ENCODE measurements at places on chromosomes 5 and 9.
A peak's percentile ranks its signal among the peaks of the same experiment; 100 is the strongest.

- peak; percentile 59 for DNase-seq
- H3K27me3 ChIP-seq, result no peaks in the 10 kb centered on the region
- H3K27ac ChIP-seq, result no peak overlapping the region
- H3K4me1 ChIP-seq, result peaks cover 12% of the 10 kb centered on the region
- H3K36me3 ChIP-seq, result no peaks in the 10 kb centered on the region
- H3K4me3 ChIP-seq, result no peak overlapping the region
These were observed 12.5 kb upstream of the ZSWIM6 start for GRCh38 chr5:61319388-61320146.

- H3K36me3 ChIP-seq, result no peaks in the 10 kb centered on the region
- H3K4me1 ChIP-seq, result no peaks in the 10 kb centered on the region
- no peak for DNase-seq
- H3K27ac ChIP-seq, result no peak overlapping the region
- H3K4me3 ChIP-seq, result no peak overlapping the region
These were observed 91.2 kb downstream of the ZNF474 start for GRCh38 chr5:122220511-122220910.

DNA sequence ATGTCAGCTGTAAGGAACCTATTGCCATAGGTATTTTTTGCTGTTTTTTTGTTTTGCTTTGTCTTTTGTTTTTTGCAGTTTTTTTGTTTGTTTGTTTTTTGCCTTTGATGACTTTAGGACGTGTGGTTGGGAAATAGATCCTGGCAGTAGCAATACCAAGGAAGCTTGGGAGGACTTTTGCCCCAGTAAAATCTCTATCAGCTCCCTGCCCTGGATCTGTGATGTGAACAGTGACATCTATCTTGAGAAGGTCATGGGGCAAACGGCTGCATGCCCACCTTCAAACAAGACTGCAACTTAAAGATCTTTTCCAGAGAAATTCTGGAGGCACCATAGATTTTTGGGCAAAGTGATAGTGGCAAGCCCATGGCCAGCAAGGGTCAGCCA, 5.4 kb upstream of the ADRA1B start:
- peaks cover 5% of the 10 kb centered on the region for H3K27me3 ChIP-seq
- peaks cover 5% of the 10 kb centered on the region for H3K4me1 ChIP-seq
- no peak overlapping the region for H3K27ac ChIP-seq
- H3K4me3 ChIP-seq, result no peak overlapping the region
- DNase-seq, result no peak

GRCh38 chr9:79641070-79641469, 69.3 kb downstream of the TLE4 start:
- H3K36me3 ChIP-seq, result no peaks in the 10 kb centered on the region
- no peaks in the 10 kb centered on the region for H3K27me3 ChIP-seq
- H3K27ac ChIP-seq, result no peak overlapping the region
- DNase-seq, result no peak
- no peaks in the 10 kb centered on the region for H3K4me1 ChIP-seq

- H3K27ac ChIP-seq, result no peak within 1 kb of the TSS
- no peaks in the 10 kb centered on the region for H3K27me3 ChIP-seq
- DNase-seq, result peak; percentile 53
- H3K4me3 ChIP-seq, result peak within 1 kb of the TSS; percentile 37
- no peaks in the 10 kb centered on the region for H3K36me3 ChIP-seq
These were observed at the start of gene ADAMTS19 for GRCh38 chr5:129459777-129460671. Gene ADAMTS19 (plus strand): TSS chr5:129460298. CDS start chr5:129460392, 94 bp downstream.

GRCh38 chr5:14816999-14817761, 54.4 kb downstream of the ANKH start:
- H3K4me1 ChIP-seq, result no peaks in the 10 kb centered on the region
- H3K27me3 ChIP-seq, result no peaks in the 10 kb centered on the region
- no peak for DNase-seq

DNA sequence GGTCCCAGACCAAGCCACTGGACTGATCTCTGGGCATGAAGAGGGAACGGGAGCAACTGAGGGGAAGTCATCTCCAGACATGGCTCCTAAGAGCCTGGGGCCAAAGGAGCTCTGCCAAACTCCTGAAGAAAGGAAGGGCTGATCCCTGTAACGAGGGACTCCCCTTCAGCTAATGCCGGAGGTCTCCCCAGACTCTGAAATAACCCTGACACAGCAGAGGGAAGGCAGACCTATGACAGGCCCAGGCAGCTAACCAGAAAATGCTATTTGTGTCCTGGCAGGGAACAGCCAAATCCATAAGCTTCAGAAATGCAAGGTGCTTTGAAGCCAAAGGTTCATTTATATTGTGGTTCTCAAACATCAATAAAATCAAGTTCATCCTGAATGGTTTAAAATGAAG, 30.9 kb downstream of the APTX start:
- H3K27ac ChIP-seq, result no peak overlapping the region
- peaks cover 8% of the 10 kb centered on the region for H3K36me3 ChIP-seq
- DNase-seq, result no peak
- no peak overlapping the region for H3K4me3 ChIP-seq

DNA sequence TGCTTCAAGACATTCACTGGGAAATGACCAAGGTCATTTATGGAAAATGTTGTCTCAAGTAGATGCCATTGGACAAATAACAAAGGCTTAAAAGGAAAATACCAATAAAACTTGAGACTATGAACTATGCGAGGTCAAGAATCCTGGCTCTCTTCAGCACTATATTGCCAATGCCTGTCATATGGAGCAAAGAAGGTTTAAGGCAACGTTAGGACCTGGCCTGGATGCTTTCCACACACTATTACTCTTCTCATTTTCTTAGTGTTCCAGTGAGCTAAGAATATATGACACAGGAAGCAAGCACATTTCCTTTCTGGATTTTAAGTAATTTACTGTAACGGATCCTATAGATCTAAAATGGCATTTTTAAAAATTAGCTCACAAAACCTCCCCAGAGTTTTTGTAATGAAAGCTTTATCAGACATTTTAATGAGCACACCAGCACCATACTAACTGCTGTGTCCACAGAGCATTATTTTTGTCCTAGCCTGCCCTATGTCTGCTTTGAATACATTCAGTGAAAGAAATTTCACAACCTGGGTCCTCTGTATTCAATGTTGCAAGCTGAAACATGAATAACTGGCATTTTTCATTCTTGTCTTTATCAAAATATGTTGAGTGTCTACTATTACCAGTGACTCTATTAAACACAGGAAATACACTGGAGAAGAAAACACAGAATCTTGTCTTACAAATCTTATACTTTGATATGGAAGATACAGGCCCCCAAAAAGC, 315.6 kb downstream of the CETN3 start:
- H3K27ac ChIP-seq, result no peak overlapping the region
- H3K36me3 ChIP-seq, result no peaks in the 10 kb centered on the region
- H3K4me1 ChIP-seq, result no peaks in the 10 kb centered on the region
- no peaks in the 10 kb centered on the region for H3K27me3 ChIP-seq
- no peak for DNase-seq

- H3K36me3 ChIP-seq, result no peaks in the 10 kb centered on the region
- H3K4me1 ChIP-seq, result no peaks in the 10 kb centered on the region
- no peak overlapping the region for H3K4me3 ChIP-seq
- no peak overlapping the region for H3K27ac ChIP-seq
These were observed 139.3 kb upstream of the COL5A1 start for GRCh38 chr9:134502266-134502791.

DNA sequence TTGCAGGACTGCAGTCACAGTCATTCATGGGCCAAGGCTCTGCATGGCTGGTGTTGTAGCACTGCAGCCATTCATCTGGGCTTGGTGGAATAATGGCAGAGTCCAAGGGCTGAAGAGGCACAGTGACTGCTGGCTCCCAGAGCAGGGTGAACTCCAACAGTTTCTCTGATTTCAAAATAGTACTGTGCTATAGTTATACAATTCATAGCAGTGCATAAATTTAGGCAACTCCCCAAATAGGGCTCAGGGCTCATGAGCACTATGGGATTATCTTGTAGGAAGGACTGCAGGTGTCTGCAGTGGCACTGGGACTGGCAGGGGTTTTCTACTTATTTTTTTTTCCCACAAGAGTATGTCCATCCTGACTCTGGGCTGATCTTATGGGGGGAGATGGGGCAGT, 642.5 kb upstream of the SGCD start:
- no peak overlapping the region for H3K27ac ChIP-seq
- no peaks in the 10 kb centered on the region for H3K36me3 ChIP-seq
- no peak overlapping the region for H3K4me3 ChIP-seq
- H3K4me1 ChIP-seq, result no peaks in the 10 kb centered on the region
- no peak for DNase-seq
- H3K27me3 ChIP-seq, result no peaks in the 10 kb centered on the region

DNA sequence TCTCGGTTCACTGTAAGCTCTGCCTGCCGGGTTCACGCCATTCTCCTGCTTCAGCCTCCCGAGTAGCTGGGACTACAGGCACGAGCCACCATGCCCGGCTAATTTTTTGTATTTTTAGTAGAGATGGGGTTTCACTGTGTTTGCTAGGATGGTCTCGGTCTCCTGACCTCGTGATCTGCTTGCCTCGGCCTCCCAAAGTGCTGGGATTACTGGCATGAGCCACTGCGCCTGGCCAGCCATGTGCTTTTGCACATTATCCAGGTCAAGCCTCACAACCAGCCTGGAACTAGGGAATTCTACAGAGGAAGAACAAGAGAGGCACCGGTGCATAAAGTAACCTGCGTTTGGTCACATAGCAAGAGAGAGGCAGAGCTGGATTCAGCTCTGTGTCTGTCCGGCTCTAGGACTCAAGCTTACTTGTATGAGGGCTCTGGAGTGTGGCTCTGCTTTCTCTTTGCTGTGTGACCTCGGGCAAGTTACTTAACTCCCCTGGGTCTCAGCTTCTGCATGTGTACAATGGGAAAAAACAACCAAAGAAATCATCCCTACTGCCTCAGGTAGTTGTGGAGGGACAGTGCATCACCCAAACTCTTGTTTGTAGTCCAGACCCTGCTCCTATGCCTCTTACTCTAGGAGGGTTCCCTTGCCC, 6.3 kb downstream of the FGF18 start:
- H3K4me3 ChIP-seq, result no peak overlapping the region
- peaks cover 1% of the 10 kb centered on the region for H3K27me3 ChIP-seq
- peaks cover 6% of the 10 kb centered on the region for H3K4me1 ChIP-seq
- DNase-seq, result no peak
- H3K36me3 ChIP-seq, result no peaks in the 10 kb centered on the region

GRCh38 chr9:108039493-108039892, 549.9 kb upstream of the KLF4 start:
- H3K4me3 ChIP-seq, result no peak overlapping the region
- no peak for DNase-seq
- no peaks in the 10 kb centered on the region for H3K36me3 ChIP-seq
- H3K4me1 ChIP-seq, result no peaks in the 10 kb centered on the region
- H3K27me3 ChIP-seq, result no peaks in the 10 kb centered on the region

GRCh38 chr9:72579880-72580550, 58.6 kb downstream of the TMC1 start:
- H3K4me1 ChIP-seq, result peaks cover 10% of the 10 kb centered on the region
- H3K4me3 ChIP-seq, result no peak overlapping the region
- no peaks in the 10 kb centered on the region for H3K27me3 ChIP-seq
- H3K27ac ChIP-seq, result no peak overlapping the region

DNA sequence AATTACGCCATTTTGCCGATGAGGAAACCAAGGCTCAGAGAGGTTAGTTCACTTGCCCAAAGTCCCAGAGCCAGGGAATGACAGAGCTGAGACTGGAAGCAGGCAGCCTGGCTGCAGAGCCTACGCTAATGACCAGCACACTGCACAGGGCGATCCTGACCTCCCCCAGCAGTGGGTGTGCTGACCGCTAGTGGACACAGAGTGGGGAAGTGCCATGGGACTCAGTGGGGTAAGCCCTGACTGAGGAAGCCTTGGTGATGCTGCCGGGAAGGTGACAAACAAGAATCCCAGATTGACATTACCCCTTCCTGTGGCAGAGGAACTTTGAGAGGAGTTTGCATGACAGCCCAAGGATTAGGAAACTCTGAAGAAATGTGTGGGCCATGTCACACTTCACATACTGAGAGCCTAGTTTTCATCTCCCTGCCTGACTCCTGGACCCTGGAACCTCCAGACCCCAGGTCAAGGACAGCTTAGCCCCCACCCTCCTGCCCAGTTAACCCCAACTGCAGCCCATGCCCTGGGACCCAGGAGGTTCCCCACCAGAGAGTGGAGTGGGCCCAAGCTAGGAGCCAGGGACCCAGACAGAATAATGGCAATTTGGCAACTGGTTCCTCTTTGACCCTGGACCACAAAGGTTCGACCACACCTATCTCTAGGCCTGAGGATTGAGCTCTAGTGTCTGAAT, 19.7 kb upstream of the CSF1R start:
- no peak for DNase-seq
- H3K4me1 ChIP-seq, result no peaks in the 10 kb centered on the region
- H3K4me3 ChIP-seq, result no peak overlapping the region
- H3K27ac ChIP-seq, result no peak overlapping the region
- H3K36me3 ChIP-seq, result no peaks in the 10 kb centered on the region

- no peaks in the 10 kb centered on the region for H3K27me3 ChIP-seq
- no peaks in the 10 kb centered on the region for H3K4me1 ChIP-seq
- peaks cover 16% of the 10 kb centered on the region for H3K36me3 ChIP-seq
- DNase-seq, result no peak
- H3K27ac ChIP-seq, result no peak overlapping the region
- H3K4me3 ChIP-seq, result no peak overlapping the region
These were observed 15.2 kb upstream of the LHX3 start for GRCh38 chr9:136220017-136220729.

DNA sequence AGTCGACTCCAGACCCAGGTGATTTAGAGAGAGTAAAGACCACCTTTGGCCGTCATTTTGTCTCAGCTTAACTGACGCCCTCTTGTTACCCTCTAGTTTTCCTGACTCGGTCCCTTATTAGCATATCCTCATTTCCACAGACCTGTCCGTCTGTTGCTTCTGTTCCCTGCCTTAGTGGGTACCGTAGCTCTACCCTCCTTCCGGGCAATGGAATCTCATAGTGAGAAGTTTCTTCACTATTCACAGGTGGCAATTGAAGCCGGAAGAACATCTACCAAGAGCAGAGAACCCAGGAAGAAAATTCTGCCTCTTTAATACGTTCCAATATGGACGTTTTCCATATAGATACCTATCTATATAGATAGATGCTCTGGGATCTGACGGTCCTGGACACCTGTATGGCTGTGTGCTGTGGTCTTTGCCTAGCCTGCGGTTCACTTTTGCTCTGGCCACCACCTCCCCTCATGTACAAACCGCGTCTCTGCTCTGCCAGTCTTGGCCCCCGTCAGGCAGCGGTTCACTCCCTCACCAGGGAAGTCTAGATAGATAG, 652 bp upstream of the TMEM161B start:
- peak overlapping the region; percentile 76 for H3K27ac ChIP-seq
- no peaks in the 10 kb centered on the region for H3K27me3 ChIP-seq
- no peaks in the 10 kb centered on the region for H3K36me3 ChIP-seq
- peak; percentile 14 for DNase-seq
- peak overlapping the region; percentile 71 for H3K4me3 ChIP-seq
- H3K4me1 ChIP-seq, result peaks cover 33% of the 10 kb centered on the region
